ENCODE measurements at places on chromosomes 4 and X.

DNA sequence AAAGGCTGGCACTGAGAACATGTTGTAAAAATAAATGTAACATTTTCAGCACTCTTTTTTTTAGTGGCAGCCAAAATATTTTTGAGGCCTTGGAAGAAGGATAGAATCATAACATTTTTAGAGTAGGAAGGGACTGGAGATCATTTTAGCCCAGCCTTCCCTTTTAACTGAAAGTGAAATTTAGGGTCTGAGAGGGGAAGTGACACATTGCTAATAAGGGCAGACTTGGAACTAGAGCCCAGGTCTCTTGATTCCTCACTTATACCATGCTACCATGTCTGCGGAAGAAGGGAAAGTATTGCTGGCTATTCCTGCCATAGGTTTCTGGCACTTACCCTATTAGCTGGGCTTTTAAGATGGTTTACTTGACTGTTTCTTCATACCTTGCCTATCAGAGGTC lies 4.8 kb downstream of the WDR44 start:
- DNase-seq: no peak

DNA sequence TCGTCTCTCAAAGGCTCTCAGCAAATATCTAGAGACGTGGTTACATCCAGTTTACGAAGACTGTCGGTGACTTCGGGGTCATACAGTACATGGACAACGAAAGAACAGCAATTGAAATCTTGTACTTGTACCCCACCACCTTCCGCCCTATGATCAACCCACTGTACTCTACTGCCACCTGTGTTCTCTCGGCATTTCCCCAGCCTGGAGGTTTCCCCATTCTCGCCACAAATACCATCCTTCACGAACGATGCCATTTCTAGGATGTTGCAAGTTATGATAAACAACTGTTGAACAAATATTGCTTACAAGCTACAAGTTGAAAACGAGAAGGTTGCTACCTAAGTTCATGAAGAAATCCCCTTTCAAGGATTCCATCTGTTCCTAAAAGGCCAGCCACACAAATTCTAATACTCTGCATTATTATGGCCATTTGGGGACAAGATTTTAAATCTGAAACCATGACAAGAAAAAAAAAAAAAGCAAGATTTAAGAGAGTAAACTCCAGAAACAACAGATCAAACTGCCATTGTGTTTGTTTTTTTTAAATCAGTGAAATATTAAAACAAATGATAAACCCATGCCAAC lies 1.6 kb downstream of the APBB2 start:
- no peak for DNase-seq

GRCh38 chr4:39820186-39820585 lies 122.2 kb downstream of the UBE2K start:
- no peak for DNase-seq

DNA sequence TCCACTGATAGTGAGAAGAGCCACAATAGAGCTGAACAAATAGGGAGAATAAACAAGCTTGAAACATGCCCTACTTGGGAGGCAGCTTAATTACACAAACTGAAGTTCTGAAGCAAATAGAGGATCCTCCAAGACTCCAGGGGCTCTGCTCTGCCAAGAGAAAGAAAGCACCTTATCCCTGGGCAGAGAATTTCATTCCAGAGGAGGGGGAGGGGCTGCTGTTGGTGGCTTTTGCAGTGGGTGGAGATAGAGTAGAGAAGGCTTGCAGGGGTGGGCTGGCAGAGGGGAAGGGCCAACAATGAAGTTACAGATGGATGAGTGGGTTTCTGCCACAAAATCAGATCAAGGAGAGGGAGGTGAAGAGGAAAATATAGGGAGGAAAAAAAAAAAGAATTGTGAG lies 1.0 kb upstream of the LPAR4 start:
- DNase-seq: no peak

- DNase-seq: no peak
Observed at GRCh38 chr4:653831-654502, 20.1 kb downstream of the ATP5ME start.

- no peak for DNase-seq
Observed at GRCh38 chrX:39969099-39969818, 128.5 kb downstream of the BCOR start.

DNA sequence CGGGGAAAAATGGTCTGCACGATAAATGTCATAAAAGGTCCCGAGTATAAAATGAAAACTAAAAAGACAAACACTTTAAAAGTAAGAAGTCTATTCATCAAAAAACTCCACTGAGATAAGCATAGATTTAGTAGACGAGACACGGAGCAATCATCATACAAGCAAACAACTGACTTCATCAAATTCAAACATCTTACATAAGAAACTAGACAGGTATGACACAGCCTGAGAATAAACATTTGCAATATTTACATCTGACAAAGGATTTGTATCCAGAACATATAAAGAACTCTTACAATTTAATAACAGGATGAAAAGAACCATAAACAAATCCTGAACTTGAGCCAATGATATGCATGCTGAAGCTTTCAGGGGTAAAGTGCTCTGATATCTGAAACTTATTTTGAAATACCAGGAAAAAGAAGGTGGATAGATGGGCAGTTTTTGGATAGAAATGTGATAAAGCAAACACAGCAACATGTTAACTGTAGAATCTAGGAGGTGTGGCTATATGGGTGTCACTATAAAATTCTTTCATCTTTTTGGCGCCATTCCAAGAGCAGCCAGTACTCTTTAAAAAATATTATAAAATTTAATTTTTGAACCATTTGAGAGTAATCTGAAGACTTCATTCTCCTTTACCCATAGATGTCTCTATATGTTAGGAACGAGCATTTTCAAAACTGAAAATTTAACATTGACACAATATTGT lies 12.0 kb downstream of the MPP1 start:
- no peak for DNase-seq

DNA sequence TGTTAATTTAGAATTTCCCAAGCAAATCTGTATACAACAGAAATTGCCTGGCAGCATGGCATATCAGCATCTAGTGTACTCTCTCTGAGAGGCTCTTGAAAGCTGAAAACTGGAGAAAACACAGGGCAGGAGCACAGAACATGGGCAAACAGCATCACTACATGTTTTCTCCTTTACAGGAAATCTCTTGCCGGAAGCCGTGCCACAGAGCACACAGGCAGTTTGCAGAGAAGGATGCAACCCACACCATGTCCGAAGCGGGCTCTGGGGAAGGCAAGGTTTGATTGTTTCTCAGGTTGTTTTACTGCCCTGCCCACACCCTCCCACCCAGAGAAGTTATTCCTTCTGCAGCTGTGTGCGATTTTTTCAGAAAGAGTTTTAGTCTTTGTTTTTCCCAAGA lies 41.1 kb upstream of the FAM9C start:
- DNase-seq: peak; percentile 63

GRCh38 chrX:154487518-154488290 lies 1.3 kb upstream of the UBL4A start:
- DNase-seq: no peak

GRCh38 chr4:135250040-135250439 lies 1048.5 kb upstream of the PABPC4L start:
- DNase-seq: no peak

DNA sequence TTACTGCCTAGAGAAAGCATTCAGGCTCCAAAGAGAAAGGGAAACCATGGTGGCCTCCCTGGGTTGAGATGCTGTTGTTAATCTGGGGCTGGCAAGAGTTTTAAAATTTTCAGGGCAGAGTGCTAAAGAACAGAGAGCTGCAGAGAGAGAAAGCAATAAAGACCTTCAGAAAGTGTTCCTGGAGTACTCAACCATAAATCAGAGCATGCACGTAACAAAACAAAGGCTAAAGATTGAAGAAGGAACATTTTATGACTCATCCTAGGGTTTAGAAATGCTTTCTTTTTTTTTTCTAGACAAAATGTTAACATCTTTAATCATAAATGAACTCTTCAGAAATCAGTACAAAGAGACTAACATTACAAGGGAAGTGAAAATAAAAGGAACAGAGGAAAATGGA lies 562.3 kb upstream of the NDST4 start:
- no peak for DNase-seq

DNA sequence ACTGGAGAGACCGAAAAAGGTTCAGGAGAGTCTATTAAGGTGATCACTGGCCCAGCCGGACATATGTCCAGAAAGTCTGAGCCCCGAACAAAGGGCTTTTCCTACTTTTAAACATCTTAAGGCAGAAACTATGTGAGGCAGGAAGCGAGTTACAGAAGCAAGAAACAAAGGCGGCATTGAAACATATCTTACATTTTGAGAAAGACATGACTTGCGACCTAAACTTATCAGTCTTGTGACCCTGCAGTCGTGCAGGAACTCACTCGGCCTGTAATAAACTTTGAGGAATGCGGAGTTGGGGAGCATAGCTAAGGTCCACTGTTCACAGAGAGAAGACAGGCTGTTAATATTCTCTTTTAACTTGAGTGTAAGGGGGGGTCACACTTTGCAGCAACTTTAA lies 158.7 kb downstream of the TBX22 start:
- DNase-seq: no peak

GRCh38 chr4:183544109-183544508 lies 39.3 kb downstream of the ING2 start:
- DNase-seq: no peak

Measured in CD8-positive, alpha-beta memory T cell (primary cell).